ENCODE measurements at places on chromosomes 3 and 15.

DNA sequence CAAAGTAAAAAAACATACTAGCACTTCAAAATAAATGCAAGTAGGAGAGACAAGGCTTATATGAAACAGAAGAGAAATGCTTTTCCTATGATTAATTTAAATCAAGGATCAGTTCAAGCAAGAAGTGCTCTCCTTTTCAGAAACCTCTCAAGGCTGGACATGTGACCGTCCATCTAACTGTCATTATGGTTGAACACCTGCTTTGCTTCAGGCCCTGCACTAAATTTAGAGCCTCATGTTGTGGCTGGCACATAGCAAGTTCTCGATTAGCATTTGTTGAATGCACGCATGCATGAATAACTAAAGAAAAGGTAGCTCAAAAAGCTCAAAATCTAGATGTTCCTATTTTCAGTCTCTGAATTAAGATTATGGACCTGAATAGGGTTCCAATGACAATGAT is 82.0 kb downstream of the SV2B start:
- no peak for DNase-seq

- DNase-seq = no peak
These were observed 45.1 kb upstream of the PLXND1 start for GRCh38 chr3:129651435-129652202.

DNA sequence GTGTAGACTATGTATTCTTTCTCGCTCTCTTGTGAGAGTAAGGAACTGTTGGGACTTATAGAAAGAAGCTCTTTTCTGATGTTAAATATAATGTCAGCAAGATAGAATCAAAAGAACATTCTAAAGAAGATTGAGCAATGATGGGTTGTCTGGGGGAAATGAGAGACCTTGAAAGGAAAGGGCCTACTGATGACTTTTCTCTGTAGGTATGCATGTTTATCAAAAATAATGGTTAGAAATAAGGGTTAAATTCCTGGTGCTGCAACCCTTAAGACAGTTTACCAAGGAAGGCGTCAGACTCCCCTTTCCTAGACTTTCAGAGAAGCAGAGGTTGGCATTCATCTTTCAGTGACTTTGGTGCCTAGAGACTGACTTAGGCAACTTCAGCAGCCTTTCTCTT is 69.8 kb downstream of the GHSR start:
- DNase-seq = no peak

- DNase-seq = no peak
These were observed 16.0 kb upstream of the ADIPOQ start for GRCh38 chr3:186826410-186826975.

GRCh38 chr15:98144388-98144787 is 183.9 kb downstream of the ARRDC4 start:
- DNase-seq = no peak

GRCh38 chr3:25962255-25962654 is 172.4 kb downstream of the OXSM start:
- DNase-seq = no peak

- no peak for DNase-seq
These were observed 75.0 kb downstream of the PIAS1 start for GRCh38 chr15:68129072-68129471.

DNA sequence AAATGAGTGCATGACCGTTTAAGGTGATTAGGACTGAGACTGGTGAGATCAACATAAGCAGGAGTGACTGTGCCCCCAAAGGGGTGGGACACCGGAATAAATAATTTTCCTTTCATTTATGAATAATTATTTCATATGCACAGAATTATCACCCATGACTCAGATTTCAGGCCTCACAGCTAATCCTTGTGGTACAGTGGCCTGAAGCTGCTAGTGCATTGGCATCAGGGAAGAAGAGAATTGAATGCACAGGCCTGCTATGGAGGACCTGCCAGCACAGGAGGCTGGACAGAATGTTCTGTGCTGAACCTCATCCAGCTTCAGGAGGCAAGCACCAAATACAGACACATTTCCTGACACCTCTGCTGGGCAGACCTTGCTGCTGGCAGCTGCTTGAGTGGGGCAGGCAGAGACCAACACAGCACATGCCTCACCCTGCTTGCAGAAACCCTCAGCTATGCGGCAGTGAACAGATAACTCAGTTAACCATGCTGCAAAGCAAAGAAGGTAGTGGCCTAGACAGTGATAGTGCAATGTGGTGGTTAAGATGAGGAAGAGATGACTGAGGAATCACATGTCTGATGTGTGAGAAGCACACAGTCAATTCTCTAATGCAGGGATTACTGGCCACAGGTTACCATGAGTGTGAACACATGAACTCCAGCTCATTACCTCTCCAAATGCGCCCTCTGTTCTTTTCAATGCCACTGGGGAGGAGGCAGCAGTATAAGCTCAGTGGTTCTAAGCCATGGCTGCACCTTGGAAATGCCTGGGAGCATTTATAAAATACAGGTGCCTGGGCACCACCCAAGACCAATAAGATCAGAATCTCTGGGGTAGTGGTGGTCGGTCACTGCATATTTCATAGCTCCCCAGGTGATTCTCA is 68.1 kb upstream of the SCN5A start:
- DNase-seq = no peak

GRCh38 chr3:36219398-36219797 is 160.9 kb upstream of the STAC start:
- no peak for DNase-seq

DNA sequence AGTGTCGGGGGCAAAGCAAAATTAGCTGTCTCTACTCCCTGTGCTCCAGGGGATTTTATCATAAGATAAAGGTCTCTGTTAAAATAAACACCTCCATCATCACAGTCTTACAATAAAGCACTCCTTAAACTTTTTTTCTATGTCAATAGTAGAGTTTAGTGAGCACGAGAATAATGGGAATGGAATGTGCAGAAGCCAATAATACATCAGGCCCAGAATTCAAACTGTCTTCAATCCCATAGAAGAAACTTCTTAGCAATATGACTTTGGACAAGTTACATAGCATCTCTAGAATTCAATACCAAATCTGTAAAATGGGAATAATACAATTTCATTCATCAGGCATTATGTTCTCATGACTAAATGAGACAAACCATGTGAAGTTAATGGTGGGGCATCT is 49.0 kb upstream of the EPHA3 start:
- DNase-seq = no peak

GRCh38 chr15:74552773-74553441 is 11.9 kb downstream of the ARID3B start:
- DNase-seq = no peak

DNA sequence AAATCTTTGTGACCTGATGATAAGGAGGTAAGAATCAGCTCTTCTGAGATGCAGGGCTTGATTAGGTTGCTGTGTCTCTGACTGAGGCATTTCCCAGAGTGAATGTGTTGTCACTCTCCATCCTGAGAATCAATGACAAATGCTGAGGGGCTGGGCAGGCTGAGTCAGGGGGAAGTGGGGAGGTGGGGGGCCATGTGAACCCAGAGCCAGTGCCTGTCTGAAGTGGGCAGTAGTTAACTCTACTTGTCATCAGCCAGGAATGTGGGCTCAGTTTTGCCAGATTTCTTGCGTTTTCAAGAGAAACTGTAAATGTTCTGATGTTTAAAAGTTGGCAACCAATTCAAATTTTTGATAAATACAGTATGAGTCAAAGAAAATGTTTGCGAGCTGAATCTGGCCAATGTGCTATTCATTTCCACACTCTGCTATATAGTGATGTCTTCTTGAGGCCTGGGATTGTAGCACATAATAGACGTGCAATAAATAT is 3.1 kb upstream of the BNC1 start:
- no peak for DNase-seq

- no peak for DNase-seq
These were observed 41.0 kb upstream of the LIMD1 start for GRCh38 chr3:45553469-45553974.

- DNase-seq = no peak
These were observed 358.6 kb downstream of the CHST2 start for GRCh38 chr3:143478115-143478693.

DNA sequence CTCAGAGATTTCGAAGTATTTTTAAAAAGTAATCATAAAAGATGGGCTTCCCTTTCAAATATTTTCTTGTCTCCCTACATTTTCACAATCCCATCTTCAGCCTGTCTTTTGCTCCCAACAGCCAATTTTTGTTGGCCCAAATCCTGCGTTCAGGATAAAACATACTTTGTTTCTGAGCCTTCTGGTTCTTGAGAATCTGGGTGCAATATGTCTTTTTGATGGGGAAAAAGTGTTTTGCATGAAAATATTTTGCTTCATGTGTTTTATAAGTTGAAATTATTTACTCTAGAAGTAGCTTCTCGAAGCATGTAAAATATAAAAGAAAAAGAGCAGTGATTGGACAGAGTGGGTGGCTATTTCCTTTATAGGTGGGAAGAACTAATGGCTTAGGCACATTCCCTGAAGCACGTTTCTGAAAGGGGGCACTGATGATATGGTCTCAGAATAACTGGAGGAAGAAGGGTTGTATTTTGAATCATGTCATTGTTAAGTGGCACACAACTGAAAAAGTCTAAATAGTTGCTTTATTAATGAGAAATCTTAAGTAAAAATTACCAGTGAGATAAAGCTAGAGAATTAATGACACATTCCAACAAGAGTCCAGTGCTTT is 3.9 kb downstream of the UNC13C start:
- DNase-seq = no peak

- no peak for DNase-seq
These were observed 278.4 kb upstream of the ZPLD1 start for GRCh38 chr3:102156426-102156825.

GRCh38 chr3:81354119-81354518 is 407.3 kb downstream of the GBE1 start:
- DNase-seq = no peak

DNA sequence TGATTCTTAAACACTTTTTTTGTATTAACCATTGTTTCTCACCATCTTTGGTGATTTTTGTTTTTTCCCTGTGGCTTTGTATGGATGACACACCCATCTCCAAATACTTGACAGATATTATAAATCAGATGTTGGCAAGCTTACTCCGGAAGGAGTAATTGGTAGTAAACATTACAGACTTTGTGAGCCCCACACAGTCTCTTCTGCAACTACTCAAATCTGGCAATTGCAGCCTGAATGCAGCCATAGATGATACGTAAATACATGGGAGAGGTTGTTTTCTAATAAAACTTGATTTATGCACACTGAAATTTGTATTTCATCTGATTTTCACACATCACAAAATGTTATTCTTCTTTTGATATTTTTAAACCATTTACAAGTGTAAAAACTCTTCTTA is 331.5 kb downstream of the ARPP21 start:
- DNase-seq = no peak

GRCh38 chr3:146233487-146233886 is 17.4 kb downstream of the PLSCR4 start:
- no peak for DNase-seq

DNA sequence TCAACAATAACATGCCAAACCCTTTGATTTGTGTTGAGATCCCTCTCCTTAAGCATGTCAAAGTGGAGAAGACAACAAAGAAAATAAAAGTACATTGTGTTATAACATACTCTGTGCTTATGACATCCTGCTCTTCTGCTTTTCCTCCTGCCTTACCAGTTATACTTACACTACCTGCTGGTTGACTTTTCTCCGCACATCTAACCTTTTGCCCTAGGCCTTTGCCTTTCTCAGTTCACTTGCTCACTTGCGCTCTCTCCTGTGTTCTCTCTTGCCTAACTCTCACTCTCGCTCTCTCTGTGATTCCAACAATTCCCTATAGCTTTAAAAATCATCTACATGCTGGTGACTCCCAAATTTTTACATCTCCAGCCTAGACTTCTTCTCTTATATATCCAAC is 5.7 kb downstream of the DNAH12 start:
- no peak for DNase-seq

DNA sequence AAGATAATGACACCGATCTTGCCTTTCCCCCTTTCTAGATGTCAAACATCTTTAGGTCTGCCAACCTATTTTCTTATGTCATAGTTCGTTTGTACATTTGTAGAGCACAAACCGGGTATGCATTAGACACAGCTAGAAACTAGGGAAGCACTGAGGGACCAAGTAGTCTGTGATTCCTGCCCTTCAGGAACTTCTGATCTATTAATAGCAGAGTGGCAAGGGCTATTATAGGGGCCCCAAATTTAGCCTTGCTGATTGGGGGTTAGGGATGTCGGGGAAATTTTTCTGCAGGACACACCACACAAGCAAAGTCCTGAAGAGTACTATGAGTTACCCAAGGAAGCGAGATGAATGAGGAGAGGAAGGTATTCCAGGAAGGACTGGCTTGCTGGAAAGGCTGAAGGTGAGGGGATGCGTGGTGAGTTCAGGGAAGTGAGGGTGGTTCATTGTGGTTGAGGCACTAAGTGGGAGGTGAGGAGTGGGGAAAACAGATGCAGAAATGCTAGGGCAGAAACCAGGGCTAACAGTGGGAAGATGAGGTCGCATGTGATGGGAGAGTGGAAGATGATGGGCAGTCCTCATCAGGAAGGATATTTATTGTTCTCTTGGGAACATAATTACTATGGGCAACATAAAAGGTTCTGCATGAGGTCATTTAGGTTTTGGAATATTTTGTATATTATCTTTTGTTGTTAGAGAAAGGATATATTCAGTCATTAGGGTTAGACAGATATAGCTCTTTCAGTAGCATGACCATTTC is 144.3 kb downstream of the CMSS1 start:
- no peak for DNase-seq

GRCh38 chr3:192578729-192579128 is 148.6 kb downstream of the FGF12 start:
- DNase-seq = no peak

- no peak for DNase-seq
These were observed 2.9 kb downstream of the MUC4 start for GRCh38 chr3:195808741-195809290.
